ENCODE measurements at places on chromosomes 6 and 20.

DNA sequence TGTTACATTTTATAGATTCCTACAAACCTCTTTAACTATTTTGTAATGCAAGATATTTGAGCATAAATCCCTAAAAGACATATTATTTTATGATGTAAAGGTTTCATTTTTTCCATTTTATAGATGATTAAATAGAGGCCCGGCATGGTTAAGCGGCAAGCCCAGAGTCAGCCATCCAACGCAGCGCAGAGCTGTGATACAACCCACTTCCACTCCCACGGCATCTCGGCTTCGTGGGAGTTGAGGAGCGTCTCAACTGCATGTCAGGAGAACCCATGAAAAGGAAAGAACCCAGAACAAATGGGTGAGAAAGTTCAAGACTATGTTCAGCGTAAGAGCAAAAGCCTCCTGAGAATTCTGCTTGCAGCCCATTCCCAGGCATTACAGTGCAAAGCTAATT lies 488.2 kb downstream of the PRKN start:
- no peak for DNase-seq

- no peak for DNase-seq
Measured at GRCh38 chr6:73177221-73177944, 47.9 kb downstream of the KHDC1L start.

- DNase-seq: no peak
Measured at GRCh38 chr6:138507977-138508675, 8.8 kb upstream of the NHSL1 start.

- no peak for DNase-seq
Measured at GRCh38 chr20:61682996-61683681, 382.5 kb downstream of the TAF4 start.

- DNase-seq: no peak
Measured at GRCh38 chr20:4869290-4870193, 131.8 kb downstream of the SLC23A2 start.

- no peak for DNase-seq
Measured at GRCh38 chr6:71351190-71351589, 62.6 kb downstream of the OGFRL1 start.

DNA sequence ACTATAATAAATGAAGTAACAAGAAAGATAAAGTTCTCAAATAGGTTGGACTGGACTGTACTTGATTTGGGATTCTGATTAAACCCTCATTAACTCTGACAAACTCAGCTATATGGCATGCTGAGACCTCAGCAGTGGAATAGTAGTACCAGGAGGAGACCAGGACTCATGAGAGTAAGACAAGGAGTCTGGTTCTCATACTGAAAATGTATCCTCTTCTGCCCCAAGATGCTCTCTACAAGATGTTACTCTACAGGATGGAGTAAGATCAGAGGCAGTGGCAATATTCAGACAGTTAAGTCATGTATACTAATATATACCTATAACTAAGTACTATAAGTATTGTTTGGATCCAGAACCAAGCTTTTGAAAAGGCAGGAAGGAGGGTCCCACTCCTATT lies 31.9 kb upstream of the SYNCRIP start:
- DNase-seq: no peak

DNA sequence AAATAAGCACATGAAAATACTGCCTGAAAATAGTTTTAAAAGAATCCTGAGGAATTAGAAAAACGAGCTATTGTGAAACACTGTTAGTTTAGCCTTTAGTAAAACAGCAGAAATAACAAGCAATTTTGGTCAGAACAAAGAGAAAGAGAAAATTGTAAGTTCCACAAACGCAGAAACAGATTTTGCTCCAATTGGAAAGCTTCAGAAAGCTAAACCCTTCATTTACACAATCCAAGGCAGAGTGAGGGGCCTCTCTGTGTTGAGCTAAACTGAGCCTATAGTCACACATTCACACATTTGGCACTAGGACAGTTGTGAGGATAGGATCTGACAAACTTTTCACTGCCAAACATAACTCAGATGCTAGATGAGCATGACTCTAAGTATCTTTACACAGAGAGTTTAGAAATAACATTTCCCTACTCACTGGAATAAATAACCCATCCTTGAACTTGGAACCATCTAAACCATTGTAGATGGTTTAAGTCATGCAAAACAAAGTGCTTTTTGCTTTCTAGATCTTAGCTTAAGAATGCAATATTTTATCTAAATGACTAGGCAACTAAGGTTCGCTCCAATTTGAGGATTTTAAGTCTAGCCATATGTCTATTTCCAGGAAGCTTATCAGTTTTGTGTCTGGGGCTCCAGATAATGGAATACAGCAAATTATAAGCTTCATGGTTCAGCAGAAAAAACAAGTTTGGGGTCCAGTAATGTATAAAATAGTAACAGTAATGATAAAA lies 122.6 kb downstream of the SGK1 start:
- no peak for DNase-seq

DNA sequence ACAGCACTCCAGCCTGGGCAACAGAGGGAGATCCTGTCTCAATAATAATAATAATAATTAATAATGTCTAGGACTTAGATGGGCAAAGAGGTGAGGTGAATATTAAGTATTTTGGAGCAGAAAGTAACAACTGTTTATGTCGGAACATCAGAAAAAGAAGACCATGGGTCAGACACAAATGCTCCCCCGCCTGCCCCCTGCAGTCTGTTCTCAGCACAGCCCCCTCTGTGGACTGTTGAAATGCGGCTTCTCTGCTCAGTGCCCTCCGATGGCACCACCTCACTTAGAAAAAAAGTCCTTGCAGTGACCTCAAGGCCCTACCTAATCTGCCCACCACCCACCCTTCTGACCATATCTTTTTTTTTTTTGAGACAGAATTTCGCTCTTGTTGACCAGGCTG lies 5.2 kb upstream of the ETV7 start:
- no peak for DNase-seq

- DNase-seq: no peak
Measured at GRCh38 chr20:24895898-24896658, 53.0 kb upstream of the CST7 start.

GRCh38 chr6:122069932-122070331 lies 329.5 kb upstream of the HSF2 start:
- DNase-seq: no peak

GRCh38 chr20:33909331-33909921 lies 84.3 kb upstream of the RALY start:
- DNase-seq: no peak

- no peak for DNase-seq
Measured at GRCh38 chr6:39181333-39181732, 47.9 kb downstream of the KCNK5 start.

DNA sequence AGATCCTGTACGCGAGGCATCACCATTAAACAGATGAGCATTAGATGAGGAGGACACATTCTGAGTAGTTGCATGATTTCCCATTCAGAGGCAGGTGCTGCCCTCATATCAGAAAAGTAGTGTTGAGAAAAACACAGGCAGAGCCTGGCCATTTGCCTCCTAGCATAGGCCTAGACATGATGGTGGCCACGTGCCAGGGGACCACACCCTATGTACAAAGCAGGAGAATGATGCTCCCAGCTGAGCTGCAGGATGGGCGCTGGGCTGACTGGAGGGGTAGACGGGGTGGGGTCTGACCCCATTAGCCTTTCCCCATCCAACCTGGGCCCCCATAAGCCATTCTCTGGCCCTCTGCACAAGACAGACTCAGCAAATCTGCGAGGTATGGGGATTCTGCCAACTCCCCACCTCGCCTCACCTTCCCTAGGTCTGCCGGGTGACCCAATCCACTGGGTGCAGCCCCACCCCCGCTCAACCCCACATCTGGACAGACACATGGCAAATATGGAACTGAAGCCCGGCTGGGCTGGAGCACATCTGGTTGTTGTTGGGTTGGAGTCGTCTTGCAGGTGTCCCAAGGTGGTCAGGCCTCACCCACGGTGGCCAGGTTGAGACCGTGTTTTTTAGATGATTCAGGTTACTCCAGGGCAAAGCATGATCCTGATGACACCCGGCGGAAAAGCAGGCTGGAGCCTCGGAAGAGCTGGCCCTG lies 13.9 kb downstream of the PI16 start:
- DNase-seq: no peak

- DNase-seq: no peak
Measured at GRCh38 chr6:45923831-45924391, 91.7 kb downstream of the CLIC5 start.

DNA sequence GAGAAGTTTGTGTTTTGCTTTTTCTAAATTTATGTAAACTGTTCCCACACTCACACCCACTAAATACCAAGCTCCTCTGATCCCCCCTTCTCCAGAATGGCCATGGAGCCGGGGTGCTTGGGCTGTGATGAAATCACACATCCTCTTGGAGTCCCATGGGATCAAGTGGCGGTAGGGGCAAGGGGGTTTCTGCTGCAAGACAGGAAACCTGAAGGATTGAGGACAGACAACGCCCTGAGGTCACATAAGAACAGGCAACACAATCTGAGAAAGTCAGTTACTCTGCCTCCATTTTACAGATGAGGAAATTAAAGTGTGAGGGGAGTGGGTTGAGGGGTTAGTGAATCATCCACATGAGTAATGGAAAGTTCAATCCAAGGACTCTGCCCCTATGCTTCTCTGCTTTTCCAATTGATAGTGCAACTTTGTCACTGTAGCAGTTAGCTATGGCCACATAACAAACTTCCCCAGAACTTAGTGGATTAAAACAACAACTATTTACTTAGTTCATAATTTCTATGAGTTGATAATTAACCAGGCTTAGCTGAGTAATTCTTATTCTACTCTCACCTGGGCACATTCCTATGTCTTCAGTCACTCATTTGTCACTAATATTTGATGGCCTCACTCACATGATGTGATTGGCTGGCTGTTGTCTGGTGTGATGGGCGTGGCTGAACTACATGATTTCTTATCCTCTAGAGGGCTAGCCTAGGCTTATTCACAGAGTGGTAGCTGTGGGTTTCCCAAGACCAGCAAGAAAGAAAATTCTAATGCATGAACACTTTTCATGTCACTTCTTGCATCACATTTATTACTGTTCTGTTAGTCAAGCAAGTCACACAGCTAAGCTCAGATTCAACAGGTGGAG lies 311.1 kb upstream of the RNF24 start:
- DNase-seq: no peak

DNA sequence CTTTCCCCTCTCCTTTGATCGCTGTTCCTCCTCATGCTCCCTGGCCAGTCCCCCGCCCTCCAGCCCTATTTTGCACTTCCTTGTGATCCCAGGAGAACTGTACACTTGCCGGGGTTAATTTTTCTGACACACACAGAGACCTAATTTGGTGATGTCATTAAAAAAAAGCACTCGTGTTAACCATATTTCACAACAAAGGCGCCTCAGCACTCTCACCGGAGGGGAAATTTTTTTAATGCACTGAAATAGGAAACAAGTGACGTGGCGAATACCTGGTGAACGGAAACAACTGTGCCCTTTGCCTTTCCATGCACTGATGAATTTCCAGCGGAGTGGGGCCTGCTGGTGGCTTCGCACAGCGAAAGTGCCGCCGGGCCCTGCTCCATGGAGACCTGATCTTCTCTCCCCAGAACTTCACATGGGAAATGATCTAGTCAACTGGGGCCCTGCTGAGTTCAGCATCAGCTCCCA lies 53.9 kb upstream of the TAGAP start:
- no peak for DNase-seq

DNA sequence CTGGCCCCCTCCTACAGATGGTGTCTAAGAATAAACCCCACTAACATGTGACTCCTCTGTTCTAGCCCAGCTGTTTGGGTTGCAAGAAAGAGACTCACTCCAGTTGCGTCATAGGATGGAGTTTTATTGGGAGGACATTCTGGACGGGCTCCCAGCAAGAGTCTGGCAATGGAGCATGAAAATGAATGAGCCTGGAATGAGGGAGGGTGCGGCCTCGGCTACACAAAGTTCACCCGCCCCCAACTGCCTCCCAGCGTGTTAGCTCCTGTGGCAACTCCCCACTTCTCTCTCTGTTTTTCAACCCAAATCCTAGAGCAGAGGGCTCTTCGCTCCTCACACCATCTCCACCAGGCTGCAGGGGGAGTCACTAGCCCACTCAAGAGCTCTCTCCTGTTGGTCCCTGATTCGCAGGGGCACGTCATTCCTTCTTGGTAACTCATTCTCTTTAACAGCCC lies 5.1 kb upstream of the ADAM33 start:
- DNase-seq: no peak

GRCh38 chr6:46688117-46688965 lies 656 bp downstream of the TDRD6 start:
- DNase-seq: no peak

- DNase-seq: no peak
Measured at GRCh38 chr6:5814901-5815300, 191.8 kb downstream of the NRN1 start.

DNA sequence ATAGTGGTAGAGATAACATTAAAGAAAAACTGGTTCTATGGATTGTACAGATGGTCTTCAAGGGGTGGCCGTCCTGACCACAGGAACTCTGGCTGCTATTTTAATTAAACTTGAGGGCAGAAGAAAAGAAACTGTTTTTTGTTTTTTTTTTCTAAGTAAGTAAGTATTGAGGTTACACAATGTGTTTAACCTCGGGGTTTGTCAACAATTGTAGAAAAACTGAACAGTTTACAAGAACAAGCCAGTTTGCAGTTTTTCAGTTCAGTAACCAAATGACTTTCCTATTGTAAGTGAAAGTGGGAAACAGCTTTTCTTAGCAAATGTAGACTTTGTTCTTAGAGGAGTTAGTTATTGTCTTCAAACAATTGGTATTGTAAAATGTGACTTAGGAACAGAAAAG lies 77.0 kb downstream of the PLCB1 start:
- DNase-seq: no peak

DNA sequence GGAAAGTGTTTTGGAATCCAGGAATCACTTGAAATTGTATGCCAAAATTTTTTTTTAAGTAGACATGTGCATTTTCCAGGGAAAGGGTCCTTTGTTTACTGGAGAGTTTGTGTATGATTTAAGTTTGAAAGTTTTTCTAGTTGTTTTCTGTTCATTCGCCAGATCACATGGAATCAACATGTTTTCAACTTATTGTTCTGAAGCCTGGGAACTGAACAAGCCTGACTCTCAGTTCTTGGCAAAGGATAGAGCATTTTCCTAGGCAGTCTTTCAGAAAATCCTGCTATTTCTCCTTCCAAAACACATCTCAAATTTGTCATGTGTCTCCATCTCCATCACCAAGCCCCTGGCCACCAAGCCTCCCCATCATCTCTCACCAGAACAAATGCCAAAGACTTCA lies 374.8 kb downstream of the MAFB start:
- DNase-seq: no peak

GRCh38 chr20:46040902-46041535 lies 12.0 kb downstream of the SLC12A5 start:
- no peak for DNase-seq

GRCh38 chr20:10649797-10650160 lies 24.0 kb downstream of the JAG1 start:
- DNase-seq: no peak

GRCh38 chr6:152118678-152119077 lies 311.2 kb downstream of the ESR1 start:
- no peak for DNase-seq

DNA sequence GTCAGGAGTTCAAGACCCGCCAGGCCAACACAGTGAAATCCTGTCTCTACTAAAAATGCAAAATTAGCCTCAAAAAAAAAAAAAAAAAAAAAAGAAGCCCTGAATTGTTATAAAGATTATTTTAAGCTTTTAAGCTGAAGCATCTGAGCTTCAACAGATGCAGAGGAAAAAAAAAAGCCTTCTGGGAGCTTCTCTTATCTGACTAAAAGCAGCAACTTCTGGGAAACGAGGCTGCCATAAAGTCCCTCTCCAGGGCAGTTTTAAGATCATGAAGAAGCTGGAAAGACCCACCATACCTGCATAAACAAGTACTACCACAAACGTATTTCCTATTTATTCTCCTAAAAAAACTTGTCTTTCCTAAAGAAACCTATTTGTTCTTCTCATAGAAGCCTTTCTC lies 3.6 kb downstream of the SERINC3 start:
- no peak for DNase-seq

Data from NCI-H1930 (cell line).